WTC11 (cell line): ENCODE measurements at places on chromosomes 5 and 9.

- H3K36me3 ChIP-seq = no peaks in the 10 kb centered on the region
- no peak overlapping the region for H3K27ac ChIP-seq
- peaks cover 8% of the 10 kb centered on the region for H3K4me1 ChIP-seq
- peak; percentile 83 for DNase-seq
These were observed 63.3 kb upstream of the SLCO6A1 start for GRCh38 chr5:102561894-102562760.

- peaks cover 4% of the 10 kb centered on the region; the same call in 1 of the 2 replicates for H3K36me3 ChIP-seq
- peak overlapping the region; percentile 28; the same call in 1 of the 2 replicates for H3K27ac ChIP-seq
- no peak overlapping the region for H3K4me3 ChIP-seq
- no peaks in the 10 kb centered on the region for H3K27me3 ChIP-seq
- H3K4me1 ChIP-seq = peaks cover 11% of the 10 kb centered on the region
These were observed 29.5 kb upstream of the OSMR start for GRCh38 chr5:38816083-38817030.

DNA sequence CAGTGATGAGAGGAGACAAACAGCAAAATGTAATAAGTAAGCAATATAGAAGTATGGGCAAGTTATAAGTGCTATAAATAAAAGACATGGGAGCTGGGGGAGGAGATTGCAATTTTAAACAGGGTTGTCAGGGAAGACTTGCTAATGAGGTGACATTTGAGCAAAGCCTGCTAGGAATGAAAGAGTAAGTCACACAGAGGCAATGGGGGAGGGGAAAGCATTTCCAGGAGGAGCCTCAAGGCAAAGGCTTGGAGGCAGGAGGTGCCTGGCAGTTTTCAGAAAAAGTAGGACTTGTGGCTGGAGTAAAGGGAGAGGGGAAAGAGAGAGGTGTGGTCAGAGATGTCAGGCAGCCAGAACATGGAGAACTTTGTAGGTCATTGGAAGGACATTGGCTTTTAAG is 124.4 kb upstream of the NMUR2 start:
- H3K36me3 ChIP-seq = no peaks in the 10 kb centered on the region
- peaks cover 38% of the 10 kb centered on the region for H3K4me1 ChIP-seq
- peak overlapping the region; percentile 1; the same call in 1 of the 2 replicates for H3K4me3 ChIP-seq
- no peaks in the 10 kb centered on the region for H3K27me3 ChIP-seq
- peak overlapping the region; percentile 1; the same call in 1 of the 2 replicates for H3K27ac ChIP-seq

DNA sequence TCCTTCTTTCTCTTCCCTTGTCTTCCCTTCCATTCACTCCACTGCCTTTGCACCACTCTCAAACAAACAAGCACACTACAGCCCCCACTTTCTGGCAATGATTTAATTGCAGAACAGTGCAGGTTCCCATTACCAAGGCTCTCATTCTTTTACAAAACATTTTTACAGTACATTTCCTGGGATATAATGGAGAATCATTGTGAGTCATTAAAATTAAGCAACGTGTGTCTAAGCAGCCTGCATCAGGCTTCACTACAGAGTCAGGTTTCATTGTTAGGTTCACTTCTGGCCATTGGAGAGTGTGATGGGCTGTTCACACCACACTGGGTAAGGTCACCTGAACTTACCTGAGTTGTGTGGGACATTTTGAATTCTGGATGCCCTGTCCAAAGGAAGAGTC is 303.5 kb downstream of the TRIM32 start:
- peak overlapping the region; percentile 64 for H3K27ac ChIP-seq
- no peaks in the 10 kb centered on the region for H3K36me3 ChIP-seq
- H3K27me3 ChIP-seq = no peaks in the 10 kb centered on the region
- H3K4me1 ChIP-seq = peaks cover 32% of the 10 kb centered on the region
- no peak for DNase-seq

GRCh38 chr5:66869347-66869746 is 273.2 kb downstream of the MAST4 start:
- H3K4me3 ChIP-seq = no peak overlapping the region
- H3K36me3 ChIP-seq = no peaks in the 10 kb centered on the region
- DNase-seq = no peak
- H3K27me3 ChIP-seq = no peaks in the 10 kb centered on the region; the same call in 1 of the 2 replicates

DNA sequence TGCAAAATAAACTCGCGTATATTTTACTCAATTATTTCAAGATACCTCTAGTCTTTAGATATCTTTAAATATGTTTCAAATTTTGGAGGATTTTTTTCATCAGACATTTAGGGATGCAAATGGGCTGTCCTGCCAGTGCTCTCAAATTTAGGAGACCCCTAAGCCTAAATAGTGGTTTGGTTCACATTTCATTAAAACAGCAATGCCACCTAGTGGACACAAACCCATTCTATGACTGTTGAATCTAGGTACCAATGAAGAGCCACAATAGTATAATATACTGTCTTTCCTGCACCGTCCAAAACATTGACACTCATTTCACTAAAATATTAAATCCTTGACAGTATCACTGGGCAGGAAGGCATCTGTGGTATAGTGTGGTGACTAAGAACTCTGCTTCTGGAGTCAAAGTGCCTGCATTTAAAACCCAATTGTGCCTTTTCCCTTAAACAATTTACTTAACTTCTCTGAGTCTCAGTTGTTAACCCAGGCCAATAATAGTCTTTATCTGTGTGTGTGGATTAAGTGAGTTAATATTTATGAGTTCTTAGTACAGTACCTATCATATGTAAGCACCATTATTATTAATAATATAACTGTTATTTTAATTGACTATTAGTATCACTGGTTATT is 148.0 kb downstream of the RORB start:
- H3K27me3 ChIP-seq = no peaks in the 10 kb centered on the region
- no peaks in the 10 kb centered on the region for H3K36me3 ChIP-seq
- H3K4me1 ChIP-seq = peaks cover 10% of the 10 kb centered on the region
- no peak overlapping the region for H3K27ac ChIP-seq

DNA sequence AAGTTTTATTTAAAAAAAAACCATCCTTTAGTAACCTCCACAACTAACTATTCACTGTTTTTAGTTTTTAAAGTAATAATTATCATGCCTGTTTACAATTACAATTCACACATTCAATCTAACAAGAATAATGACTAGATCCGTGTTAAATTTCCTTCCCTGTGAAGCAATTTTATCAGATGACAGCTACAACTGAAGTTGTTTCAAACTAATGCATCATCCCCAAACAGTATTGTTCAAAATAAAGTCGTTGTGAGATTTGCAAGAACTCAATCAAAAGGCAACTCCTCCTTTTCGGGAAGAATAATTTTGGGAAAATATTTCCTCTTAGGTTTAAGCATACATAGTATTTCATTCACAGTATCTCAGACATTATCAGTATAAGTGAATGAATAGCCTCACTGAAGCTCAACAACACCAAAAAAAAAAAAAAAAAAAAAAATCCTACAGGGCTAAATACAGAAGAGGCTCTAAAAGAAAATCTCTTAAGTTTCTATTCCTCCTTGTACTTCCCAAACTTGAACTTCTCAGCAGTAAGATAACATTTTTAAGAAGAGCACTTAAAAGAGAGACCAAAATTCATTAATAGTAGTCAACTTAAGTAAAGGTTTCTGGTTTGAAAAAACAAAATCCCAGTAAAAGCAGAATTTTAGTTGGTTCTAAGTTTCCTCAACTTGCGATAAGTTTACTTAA is 9.4 kb downstream of the C9orf72 start:
- no peaks in the 10 kb centered on the region for H3K27me3 ChIP-seq
- no peak overlapping the region for H3K4me3 ChIP-seq
- H3K4me1 ChIP-seq = no peaks in the 10 kb centered on the region
- no peak overlapping the region for H3K27ac ChIP-seq
- H3K36me3 ChIP-seq = peaks cover 31% of the 10 kb centered on the region

GRCh38 chr9:515665-516064 is 301.0 kb downstream of the DOCK8 start:
- no peak overlapping the region for H3K4me3 ChIP-seq
- no peak for DNase-seq
- peaks cover 10% of the 10 kb centered on the region; the same call in 1 of the 2 replicates for H3K36me3 ChIP-seq
- H3K4me1 ChIP-seq = peaks cover 18% of the 10 kb centered on the region
- no peaks in the 10 kb centered on the region for H3K27me3 ChIP-seq

DNA sequence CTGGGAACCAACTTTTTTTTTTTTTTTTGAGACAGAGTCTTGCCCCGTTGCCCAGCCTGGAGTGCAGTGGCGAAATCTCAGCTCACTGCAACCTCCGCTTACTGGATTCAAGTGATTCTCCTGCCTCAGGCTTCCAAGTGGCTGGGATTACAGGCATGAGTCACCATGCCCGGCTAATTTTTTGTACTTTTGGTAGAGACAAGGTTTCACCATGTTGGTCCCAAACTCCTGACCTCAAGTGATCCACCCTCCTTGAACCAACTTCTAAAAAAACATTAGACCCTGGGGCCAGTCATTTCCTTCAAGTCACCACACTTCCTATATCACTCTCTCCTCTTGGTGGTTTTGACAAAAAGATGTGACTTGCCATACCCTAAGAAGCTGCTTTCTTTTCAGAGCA is 10.9 kb upstream of the SHROOM1 start:
- H3K36me3 ChIP-seq = no peaks in the 10 kb centered on the region
- H3K4me1 ChIP-seq = no peaks in the 10 kb centered on the region
- H3K27ac ChIP-seq = no peak overlapping the region
- DNase-seq = no peak
- no peaks in the 10 kb centered on the region for H3K27me3 ChIP-seq

DNA sequence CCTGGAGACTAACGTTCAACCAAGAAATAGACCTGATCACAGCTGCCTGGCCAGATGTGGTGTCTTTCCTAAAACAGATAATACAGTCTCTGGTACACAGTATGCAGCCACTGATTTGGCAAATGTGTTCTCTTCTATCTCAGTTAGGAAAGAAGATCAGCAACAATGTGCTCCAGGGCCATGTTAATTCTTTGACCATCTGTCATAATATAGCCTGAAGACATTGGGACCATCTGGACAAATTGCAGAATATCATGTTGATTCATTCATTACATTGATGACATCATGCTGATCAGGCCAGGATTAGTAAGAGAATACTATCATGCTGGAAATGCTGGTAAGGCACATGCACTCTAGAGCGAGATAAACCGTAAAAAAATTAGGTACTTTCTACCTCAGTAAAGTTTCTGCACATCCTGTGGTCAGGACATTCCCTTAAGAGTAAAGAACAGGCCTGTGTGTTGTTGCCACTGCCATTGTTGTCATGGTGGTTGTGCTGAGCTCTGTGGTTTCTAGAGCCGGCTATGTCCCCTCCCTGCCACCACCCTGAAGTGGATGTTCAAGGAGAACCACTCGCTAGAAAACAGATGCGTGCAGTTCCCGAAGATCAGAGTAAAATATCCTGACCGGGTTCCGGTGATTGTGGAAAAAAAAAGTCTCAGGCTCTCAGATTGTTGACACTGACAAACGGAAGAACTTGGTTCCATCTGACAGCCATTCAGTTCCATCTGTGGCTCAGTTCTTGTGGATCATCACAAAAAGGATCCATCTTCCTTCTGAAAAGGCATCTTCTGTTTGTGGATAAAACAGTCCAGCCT is 6.4 kb upstream of the JMY start:
- no peak overlapping the region for H3K4me3 ChIP-seq
- no peak for DNase-seq
- H3K27ac ChIP-seq = no peak overlapping the region
- H3K4me1 ChIP-seq = no peaks in the 10 kb centered on the region

DNA sequence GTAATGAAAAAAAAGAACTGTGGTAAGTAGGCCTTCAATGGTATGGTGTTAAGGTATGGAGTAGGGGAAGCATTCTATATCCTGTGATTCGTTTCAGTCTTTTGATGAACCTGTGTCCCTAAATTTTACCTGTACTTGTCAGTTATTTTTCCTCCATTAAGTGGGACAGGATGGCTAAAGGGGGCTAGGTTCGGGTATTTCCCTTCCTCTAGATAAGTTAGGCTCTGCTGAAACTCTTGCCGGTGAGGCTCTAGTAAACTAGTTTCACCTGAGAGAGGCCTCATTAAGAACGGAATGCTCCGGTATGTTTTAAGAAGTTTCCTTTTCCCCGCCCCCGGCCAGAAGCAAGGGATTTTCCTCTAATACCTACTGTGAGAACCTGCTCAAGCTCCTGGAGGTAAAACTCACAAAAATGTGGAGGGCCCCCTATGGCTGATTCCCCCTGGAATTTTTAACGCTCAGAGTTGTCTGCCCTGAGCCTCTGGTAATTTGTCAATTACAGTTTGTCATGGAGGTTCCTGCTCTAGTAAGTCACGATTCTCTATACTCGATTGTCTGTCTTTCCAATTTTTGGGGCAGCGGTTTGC is 87.7 kb downstream of the MACIR start:
- no peak overlapping the region for H3K4me3 ChIP-seq
- DNase-seq = peak; percentile 66
- H3K4me1 ChIP-seq = no peaks in the 10 kb centered on the region

DNA sequence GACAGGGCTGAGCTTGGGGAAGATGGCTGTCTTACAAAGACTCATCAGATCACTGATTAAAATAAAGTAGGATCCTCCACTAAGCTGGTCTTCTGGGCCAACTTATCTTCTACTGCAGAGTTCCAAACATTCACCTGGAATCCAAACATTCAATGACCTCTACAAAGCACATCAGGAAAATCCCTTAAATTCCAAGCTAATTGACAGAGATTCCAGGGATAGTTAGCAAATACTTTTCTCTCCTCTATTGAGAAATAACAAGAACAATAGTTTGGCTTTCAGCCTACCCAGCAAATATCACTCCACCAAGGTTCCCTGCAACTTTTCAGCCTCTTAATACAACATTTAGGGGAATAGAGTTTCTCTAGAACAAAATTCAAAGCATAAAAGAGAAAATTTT is 140.6 kb upstream of the LIFR start:
- no peak overlapping the region for H3K4me3 ChIP-seq
- peaks cover 10% of the 10 kb centered on the region for H3K36me3 ChIP-seq
- no peak for DNase-seq
- peaks cover 16% of the 10 kb centered on the region for H3K4me1 ChIP-seq
- no peak overlapping the region for H3K27ac ChIP-seq
